ENCODE measurements at places on chromosomes 13 and 19.

- no peak for DNase-seq
Observed at GRCh38 chr13:20945952-20946383, 43.4 kb upstream of the XPO4 start.

GRCh38 chr19:17079710-17080439, 4.3 kb downstream of the MYO9B start:
- peak; percentile 62 for DNase-seq

DNA sequence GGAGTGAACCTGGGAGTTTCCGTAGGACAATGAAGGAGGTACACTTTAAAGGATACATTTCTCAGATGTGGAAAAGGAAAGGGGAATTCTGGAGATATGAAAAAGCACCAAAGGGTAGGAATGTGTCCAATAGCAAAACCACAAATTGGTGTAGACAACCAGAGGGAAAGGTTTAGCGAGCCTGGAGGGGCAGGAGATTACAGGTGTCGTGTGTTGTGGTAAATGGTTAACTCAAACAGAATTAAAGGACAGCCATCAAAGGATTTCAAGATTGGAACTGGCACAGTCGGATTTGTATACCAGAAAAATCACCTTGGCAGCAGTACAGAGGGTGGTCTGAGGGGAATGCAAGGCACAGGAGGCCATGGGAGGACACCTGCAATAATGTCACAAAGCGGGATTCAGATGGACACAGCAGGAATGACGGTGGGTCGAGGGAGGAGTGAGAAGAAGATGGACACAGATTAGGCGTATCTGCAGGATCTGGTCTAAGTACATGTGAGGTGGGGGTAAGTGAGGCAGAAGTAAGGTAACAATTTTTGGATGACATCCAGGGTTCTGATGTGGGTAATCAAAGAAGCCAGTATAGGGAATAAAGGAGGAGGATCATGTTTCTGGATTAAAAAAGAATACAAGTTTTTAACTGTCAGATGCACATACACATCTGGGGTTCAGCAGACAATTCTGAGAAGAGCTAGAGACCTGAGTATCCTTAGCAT, 361.6 kb downstream of the KLF12 start:
- no peak for DNase-seq

DNA sequence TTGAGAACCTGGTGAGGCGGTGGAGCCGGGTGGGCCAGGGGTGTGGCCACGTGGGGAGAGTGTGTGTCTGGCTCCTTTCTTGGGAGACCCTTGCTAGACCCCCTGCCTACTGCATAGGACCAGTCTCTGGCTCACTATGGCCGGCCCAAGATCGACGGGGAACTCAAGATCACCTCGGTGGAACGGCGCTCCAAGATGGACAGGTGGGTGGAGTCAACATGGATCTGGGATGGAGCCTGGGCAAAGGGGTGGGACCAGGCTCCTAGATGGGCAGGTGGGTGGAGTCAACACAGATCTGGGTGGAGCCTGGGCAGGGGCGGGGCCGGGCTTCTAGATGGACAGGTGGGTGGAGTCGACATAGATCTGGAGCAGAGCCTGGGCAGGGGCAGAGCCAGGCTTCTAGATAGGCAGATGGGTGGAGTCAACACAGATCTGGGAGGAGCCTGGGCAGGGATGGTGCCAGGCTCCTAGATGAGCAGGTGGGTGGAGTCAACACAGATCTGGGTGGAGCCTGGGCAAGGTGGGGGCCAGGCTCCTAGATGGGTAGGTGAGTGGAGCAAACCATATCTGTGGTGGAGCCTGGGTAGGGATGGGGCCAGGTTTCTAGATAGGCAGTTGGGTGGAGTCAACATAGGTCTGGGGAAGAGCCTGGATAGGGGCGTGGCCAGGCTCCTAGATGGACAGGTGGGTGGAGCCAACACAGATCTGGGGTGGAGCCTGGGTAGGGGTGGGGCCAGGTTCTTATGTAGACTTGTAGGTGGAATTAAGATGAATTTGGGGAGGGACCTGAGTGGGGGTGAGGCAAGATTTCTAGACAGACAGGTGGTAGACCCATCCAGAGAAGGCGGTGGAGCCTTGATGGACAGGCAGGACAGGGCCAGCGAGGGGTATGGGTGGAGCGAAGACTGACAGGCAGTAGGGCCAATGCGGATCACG, 56.5 kb downstream of the VAV1 start:
- DNase-seq, result no peak

DNA sequence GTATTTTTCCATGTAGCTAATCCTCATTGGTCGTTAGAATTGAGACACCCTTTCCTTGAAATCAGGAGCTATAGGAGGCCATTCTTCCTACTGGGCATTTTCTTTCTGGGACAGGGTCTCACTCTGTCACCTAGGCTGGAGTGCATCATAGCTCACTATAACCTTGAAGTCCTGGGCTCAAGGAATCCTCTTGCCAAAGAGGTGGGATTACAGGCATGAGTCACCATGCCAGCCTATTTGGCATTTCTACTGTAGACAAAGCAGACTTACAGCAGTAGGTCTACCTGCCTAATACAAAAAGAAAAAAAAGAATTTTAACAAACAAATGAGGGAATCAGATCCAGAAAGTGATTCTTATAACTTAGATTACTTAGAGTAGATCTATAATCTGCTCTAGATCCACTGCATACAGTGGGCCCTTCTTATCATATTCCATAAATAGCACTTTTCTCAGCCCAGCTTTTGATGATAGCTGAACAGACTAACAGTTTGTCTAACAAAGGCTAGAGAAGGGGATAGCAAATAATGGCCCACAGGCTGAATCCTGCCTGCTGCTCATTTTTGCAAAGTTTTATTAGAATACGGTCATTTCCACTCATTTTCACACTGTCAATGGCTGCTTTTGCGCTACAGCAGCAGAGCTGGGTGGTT, 36.7 kb upstream of the USPL1 start:
- DNase-seq, result no peak

DNA sequence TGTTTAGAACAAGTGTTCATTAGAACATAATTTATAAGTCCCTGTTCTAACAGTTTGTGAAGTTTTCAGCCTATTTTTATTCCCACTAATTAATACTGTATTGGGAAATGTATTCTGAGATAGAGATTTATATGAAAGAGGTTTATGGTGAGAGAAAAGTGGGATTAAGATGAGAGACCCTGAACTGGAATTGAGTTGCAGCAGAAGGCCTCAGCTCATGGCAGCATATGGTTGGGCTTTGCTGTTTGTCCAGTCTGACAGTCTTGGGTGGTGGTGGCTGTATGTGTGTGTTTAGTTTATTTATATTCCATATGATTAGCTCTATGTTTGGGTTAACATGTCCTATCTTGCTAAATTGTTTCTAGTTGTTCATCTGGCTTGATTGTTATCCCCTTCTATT, 575.1 kb downstream of the SLITRK5 start:
- no peak for DNase-seq

DNA sequence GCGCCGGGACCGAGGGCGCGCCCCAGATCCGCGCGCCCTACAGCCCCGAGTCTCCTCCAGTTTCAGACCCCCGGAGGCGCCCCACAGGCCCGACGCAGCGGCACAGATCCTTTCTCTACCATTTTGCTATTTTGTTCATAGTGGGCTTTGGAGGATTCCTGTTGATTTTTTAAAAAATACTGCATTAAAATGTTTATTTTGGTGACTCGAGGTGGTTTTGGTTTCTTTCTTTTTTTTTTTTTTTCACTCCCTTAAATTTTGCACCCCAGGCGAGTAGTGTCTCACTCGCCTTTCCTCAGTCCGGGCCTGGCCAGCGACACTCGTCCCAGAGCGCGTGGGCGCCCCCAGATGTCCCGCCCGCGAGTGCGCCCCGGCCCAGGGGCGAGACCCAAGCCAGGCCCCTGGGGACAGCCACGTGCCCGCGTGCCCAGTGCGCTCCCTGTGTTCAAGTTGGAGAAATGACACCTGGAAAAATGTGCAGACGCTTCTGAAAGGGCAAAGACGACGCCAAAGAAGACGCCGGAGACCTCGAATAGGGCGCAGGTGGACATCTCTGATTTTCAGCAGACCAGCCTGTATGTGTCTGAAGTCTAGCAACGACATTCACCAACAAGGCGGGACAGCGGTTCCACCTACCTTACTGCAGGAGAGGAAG, 471 bp upstream of the INSR start:
- no peak for DNase-seq

DNA sequence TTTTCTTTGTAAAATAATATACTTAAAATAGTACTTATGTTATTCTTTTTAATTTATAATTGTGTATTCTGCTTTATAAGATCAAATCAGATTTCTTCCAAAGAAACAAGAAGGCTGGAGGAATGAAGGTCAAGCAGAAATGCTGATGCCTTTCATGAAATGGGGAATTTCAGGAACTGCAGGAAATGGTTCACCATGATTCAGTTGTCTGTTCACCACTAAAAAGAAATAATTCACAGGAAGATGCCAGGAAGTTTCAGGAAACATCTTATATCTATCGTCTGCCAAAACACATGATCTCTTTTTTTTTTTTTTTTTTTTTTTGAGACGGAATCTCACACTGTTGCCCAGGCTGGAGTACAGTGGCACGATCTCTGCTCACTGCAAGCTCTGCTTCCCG, 15.7 kb upstream of the SCEL start:
- no peak for DNase-seq

DNA sequence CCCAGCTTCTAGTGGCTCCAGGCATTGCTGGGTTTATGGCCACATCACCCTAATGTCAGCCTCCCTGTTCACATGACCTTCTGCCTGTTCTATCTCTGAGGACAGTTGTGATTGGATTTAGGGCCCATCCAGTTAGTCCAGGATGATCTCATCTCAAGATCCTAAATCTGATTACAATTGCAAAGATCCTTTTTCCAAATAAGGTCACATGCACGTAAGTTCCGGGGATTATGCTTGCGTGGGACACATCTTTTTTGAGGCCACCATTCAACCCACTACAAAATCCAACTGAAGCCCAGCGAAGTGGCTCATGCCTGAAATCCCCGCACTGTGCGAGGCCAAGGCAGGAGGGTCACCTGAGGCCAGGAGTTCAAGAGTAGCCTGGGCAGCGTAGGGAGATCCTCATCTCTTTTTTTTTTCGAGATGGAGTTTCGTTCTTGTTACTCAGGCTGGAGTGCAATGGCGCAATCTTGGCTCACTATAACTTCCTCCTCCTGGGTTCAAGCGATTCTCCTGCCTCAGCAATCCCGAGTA, 12.3 kb downstream of the PLD3 start:
- no peak for DNase-seq

DNA sequence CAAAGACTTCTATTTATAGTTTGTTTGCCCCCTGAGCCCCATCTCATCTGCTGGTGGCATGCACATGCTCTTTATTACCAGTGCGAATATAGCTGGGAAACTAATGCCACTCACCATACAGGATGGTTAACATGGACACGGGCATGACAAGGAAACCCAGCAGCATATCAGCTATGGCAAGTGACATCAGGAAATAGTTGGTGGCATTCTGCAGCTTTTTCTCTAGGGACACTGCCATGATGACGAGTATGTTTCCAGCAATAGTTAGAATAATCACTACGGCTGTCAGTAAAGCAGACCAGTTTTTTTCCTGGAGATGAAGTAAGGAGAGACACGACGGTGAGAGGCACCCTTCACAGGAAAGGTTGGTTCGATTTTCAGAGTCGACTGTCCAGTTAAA, 1.5 kb downstream of the HTR2A start:
- no peak for DNase-seq

DNA sequence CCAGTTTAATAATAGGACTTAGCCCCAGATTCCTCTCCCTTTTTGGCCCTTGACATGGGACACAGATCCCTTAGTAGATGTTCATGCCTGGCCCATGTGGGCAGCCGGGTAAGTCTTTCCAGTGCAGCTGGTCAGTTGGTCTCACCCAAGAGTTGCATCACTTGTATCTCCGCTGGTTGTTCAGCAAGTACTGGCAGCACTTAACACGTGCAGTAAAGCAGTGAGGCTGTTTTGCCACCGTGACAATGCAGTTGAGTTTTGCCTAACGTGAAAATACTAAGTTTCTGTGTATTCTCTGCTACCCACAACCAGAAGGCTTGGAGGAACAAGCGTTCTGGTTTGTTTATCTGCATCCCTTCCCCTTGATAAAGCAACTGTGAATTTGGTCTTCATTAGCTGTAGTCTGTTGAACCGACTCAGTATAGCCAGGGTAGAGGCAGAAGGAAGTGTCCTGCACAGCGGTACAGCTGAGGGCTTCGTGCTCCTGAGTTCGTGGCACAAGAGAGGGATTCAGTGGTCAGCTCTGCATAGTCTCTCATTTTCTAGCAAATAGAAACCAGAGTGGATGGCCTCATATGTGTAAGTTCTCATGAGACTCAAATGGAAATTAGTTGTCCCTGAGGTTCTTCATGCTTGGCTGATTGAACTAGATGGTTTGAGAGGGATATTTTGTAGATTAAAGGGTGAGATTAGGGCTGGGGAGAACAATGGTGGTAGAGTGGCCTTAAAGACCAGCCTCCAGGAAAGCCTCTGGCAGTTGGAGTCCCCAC, 50.3 kb downstream of the ARHGEF7 start:
- no peak for DNase-seq

- DNase-seq, result no peak
Observed at GRCh38 chr19:47681936-47682335, 31.3 kb upstream of the EHD2 start.

- peak; percentile 68 for DNase-seq
Observed at GRCh38 chr13:114130837-114131582, 1.4 kb downstream of the RASA3 start.

DNA sequence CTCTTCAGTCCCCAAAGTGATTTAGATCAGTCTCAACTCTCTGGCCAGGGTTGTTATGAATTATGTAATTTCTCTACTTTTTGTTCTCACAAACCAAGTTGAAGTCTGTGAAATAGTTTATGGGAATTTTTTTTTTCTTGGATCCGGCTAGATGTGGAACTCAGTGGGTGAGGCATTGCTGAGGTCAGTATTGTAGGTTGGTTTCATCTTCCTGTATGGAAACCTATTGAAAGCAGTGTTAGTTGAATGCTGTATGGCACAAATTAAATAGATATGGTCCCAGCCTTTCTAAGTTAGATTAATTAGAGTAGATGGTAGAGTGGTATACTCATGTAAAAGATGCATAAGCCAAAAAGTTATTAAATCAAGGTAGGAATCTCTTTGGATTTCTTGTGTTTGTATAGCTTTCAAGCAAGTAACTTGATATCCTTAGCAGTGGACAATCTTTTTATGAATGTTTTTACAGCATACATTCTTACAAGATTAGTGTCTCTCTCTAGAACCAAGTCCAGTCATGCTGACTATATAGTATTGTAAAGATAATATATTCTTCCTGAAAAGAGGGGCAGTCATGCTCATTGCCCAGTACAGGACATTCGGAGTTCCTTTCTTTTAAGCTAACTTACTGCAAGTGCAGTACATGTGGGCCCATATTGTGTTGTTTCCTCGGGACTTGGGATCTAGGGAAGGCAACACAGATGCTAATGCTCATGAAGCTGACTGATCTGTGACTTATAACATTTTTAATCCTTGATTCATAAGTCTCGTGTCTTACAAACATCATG, 2541.1 kb downstream of the PCDH9 start:
- no peak for DNase-seq

DNA sequence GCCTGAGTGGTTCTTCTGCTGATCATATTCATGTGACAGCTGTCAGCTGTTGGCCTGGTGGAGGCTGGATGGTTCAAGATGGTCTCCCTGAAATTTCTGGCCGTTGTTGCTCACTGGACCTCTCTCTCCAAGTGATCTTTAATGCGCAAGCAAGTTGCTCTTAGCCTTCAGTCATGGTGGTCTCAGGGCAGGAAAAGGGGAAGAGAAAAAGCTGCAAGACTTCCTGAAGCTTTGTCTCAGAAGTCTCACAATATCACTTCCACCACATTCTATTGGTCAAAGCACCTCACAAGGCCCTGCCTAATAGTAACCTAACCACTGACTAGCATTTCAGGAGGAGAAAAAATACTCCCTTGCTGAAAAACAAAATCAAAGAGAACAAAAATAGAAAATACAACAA, 1.6 kb upstream of the ZNF567 start:
- DNase-seq, result no peak
